Suprapubic skin (tissue), 4 donors: ENCODE measurements at places on chromosomes 12 and 14.

GRCh38 chr14:69996216-69996615 lies 117.0 kb downstream of the SMOC1 start:
- no peaks in the 10 kb centered on the region for H3K27me3 ChIP-seq
- no peaks in the 10 kb centered on the region for H3K36me3 ChIP-seq
- no peaks in the 10 kb centered on the region for H3K4me1 ChIP-seq
- DNase-seq, result no peak
- no peak overlapping the region for H3K27ac ChIP-seq

- H3K36me3 ChIP-seq, result no peaks in the 10 kb centered on the region
- no peaks in the 10 kb centered on the region for H3K4me1 ChIP-seq
- no peaks in the 10 kb centered on the region for H3K27me3 ChIP-seq
- DNase-seq, result no peak
Observed at GRCh38 chr12:48454667-48455066, 17.7 kb upstream of the ANP32D start.

DNA sequence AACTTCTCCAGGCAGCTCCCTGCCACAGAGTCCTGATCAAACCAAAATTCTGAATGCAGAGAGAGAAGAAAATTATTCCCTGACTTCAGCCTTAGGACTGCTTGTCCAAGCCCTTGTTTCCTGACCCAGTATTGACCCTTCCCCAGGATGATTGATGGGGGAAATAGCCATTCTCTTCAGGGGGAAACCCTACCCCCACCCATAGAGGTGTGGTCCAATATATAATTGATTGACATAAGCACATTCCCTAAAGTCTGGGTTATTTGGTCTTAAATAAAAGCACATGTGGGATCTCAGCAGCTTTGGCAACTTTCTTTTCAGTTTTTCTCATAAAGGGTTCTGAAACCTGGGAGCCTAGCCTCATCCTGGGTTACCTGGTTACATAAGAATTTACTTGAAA lies 201.2 kb upstream of the DDHD1 start:
- no peaks in the 10 kb centered on the region for H3K27me3 ChIP-seq
- H3K4me3 ChIP-seq, result no peak overlapping the region
- H3K4me1 ChIP-seq, result peaks cover 5% of the 10 kb centered on the region
- DNase-seq, result no peak

DNA sequence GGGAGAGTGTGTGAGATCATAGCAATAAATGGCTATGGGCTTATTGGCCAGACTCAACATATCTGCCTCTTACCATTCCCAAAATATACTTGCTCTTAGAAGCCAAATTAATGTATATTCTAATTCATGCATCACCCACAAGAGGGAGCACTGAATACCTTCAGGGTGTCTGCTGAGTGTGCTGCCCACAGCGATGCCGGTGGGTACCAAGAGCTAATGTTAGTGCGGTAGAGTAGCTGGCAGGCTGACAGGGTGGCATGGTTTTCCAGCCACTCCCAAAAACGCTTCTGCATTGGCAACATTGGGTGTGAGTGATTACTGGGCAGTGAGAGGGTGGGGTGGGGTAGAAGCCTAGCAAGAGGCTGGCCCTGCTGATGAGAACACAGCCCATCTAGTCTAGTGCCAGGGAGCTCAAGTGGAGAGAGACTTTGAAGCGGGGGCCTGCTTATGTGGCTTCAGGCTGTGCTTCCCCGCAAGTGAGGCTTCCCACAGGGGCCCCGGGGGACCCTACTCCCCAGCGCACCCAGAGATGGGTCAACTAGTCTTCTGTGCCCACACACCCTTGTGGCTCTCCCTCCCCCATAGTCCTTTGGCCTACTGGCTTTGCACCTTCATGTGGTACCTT lies 9.2 kb upstream of the PLEKHD1 start:
- H3K27ac ChIP-seq, result no peak overlapping the region
- no peak overlapping the region for H3K4me3 ChIP-seq
- no peaks in the 10 kb centered on the region for H3K27me3 ChIP-seq
- no peak for DNase-seq

- peaks cover 7% of the 10 kb centered on the region for H3K27me3 ChIP-seq
- no peaks in the 10 kb centered on the region for H3K36me3 ChIP-seq
- H3K4me1 ChIP-seq, result peaks cover 2% of the 10 kb centered on the region
Observed at GRCh38 chr14:97057238-97058073, 260.3 kb downstream of the VRK1 start.

DNA sequence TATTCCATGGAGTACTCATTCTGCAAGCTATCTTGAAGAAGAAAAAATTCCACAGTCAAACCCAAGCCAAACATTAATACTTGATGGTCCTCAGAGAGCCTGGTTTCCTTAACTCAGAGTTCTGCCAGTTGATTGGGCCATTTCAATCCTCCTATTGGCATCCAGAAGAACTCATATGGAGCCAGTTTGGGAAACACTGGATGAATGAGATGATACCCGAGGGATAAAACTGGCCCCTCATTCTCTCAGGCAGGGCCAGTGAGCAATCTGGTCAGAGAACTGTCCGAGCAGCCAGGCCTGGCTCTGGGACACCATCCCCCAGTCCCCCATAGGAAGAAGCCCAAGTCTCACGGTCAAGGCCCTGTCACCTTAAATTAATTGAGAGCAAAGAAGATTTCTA lies 48.8 kb downstream of the NUAK1 start:
- DNase-seq, result no peak
- no peaks in the 10 kb centered on the region for H3K27me3 ChIP-seq
- no peaks in the 10 kb centered on the region for H3K36me3 ChIP-seq
- no peak overlapping the region for H3K4me3 ChIP-seq

DNA sequence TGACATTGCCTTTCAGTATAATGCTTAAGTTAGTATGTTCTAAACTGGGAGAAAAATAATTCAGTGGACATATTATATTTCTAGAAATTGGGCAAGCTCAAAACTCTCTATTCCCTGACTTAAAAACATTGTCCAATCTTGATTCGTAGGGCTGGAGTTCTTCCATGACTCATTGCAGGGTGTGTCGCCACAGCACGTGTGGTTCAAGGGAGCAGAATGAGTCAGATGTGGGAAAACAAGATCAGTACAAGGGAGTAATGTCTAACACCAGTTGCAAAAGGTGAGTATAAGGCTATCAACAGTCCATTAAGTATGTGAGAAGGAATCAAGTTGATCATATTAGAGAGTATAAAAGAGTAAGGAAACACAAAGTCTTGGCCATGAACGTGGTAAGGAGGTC lies 887.0 kb downstream of the TMTC2 start:
- no peak for DNase-seq
- H3K4me1 ChIP-seq, result peaks cover 3% of the 10 kb centered on the region
- no peaks in the 10 kb centered on the region for H3K36me3 ChIP-seq
- H3K4me3 ChIP-seq, result no peak overlapping the region
- H3K27me3 ChIP-seq, result no peaks in the 10 kb centered on the region
- H3K27ac ChIP-seq, result no peak overlapping the region

DNA sequence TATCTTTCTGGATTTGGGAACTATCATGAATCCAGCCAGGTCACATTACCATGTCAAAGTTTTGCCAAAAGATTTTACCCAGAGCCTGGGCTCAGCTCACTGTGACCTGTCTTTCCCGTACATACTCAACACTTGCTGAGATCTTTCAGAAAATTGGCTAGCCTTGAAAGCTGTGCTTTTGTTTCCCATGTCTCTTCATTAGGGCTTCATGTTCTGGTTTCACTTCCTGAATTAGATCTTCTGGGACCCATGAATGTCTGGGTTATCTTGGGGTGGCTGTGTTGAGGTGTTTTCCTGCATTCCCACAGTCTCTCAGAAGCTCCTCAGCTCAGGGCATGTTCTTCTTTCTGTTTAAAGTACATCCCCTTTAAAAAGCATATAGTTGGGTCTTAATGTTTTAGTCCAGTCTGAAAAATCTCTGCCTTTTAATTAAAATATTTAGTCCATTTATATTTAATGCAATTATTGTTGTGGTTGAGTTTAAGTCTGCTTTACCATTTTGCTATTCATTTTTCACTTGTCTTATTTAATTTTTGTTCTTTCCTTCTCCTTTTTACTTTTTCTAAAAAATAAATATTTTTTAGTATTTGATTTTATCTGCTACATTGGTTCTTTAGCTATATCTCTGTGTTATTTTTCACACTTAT lies 242.7 kb downstream of the VRK1 start:
- H3K4me3 ChIP-seq, result no peak overlapping the region
- no peaks in the 10 kb centered on the region for H3K4me1 ChIP-seq
- H3K27me3 ChIP-seq, result peaks cover 4% of the 10 kb centered on the region
- H3K36me3 ChIP-seq, result no peaks in the 10 kb centered on the region
- no peak overlapping the region for H3K27ac ChIP-seq

- H3K27me3 ChIP-seq, result no peaks in the 10 kb centered on the region
- peaks cover 45% of the 10 kb centered on the region for H3K4me1 ChIP-seq
- no peak overlapping the region for H3K4me3 ChIP-seq
- H3K27ac ChIP-seq, result no peak overlapping the region
- DNase-seq, result no peak
Observed at GRCh38 chr14:68386950-68387779, 405.7 kb downstream of the ZFP36L1 start.

DNA sequence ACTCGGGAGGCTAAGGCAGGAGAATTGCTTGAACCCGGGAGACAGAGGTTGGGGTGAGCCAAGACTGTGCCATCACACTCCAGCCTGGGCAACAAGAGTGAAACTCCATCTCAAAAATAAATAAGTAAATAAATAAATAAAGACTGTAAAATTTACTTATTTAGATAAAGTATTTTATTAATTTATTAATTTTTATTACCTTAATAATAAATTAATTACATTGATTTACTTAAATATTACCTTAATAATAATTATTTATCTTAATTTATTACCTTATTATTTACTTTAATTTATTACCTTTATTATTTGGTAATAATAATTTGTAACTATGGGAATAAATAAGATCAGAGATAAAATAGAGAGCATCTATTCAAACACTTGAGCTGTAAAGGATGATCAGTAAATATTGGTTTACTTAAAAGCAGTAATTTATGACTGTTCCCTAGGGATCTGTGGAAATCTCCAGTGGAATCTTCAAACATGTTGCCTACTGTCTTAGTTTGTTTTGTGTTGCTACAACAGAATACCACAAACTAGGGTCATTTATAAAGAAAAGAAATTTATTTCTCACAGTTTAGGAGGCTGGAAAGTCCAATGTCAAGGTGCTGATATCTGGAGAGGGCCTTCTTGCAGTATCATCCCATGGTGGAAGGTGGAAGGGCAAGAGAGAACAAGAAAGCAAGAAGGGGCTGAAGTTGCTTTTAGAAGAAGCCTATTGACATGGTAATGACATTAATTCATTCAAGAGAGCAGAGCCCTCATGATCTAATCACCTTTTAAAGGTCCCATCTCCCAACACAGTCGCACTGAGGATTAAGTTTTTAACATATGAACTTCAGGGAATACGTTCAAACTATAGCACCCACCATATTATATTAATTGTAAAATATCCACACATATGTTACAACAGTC lies 37.1 kb downstream of the SOCS2 start:
- DNase-seq, result no peak
- no peak overlapping the region for H3K4me3 ChIP-seq
- no peak overlapping the region for H3K27ac ChIP-seq
- no peaks in the 10 kb centered on the region for H3K27me3 ChIP-seq
- H3K36me3 ChIP-seq, result no peaks in the 10 kb centered on the region

DNA sequence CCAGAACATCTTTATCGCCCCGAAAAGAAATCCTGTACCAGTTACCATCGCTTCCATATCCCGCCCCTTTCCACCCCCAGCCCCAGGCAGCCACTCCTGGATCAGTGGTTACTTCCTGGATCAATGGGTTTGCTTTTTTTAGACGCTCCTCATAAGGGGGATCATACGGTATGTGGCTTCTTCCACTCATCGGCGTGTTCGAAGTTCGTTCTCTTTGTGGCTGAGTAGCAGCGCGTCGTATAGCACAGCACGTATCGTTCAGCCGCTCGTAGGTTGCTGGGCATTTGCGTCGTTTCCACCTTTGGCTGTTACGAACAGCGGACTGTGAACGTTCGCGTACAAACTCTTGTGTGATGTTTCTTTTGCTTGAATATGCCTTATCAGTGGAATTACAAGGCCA lies 1.8 kb downstream of the NOC4L start:
- H3K4me1 ChIP-seq, result peaks cover 33% of the 10 kb centered on the region
- H3K4me3 ChIP-seq, result no peak overlapping the region
- peak; percentile 45 for DNase-seq
- no peak overlapping the region for H3K27ac ChIP-seq
- H3K36me3 ChIP-seq, result peaks cover 42% of the 10 kb centered on the region
- no peaks in the 10 kb centered on the region for H3K27me3 ChIP-seq

GRCh38 chr12:14185427-14186192 lies 179.9 kb upstream of the ATF7IP start:
- H3K4me1 ChIP-seq, result no peaks in the 10 kb centered on the region
- H3K27ac ChIP-seq, result no peak overlapping the region
- H3K4me3 ChIP-seq, result no peak overlapping the region
- no peak for DNase-seq

- H3K4me3 ChIP-seq, result no peak overlapping the region
- H3K4me1 ChIP-seq, result peaks cover 10% of the 10 kb centered on the region
- H3K36me3 ChIP-seq, result no peaks in the 10 kb centered on the region
- no peak for DNase-seq
- no peak overlapping the region for H3K27ac ChIP-seq
- peaks cover 3% of the 10 kb centered on the region for H3K27me3 ChIP-seq
Observed at GRCh38 chr14:94448071-94448808, 4.4 kb downstream of the SERPINA11 start.

GRCh38 chr12:29102741-29103140 lies 46.3 kb upstream of the FAR2 start:
- H3K27me3 ChIP-seq, result no peaks in the 10 kb centered on the region
- no peak for DNase-seq
- no peaks in the 10 kb centered on the region for H3K4me1 ChIP-seq

DNA sequence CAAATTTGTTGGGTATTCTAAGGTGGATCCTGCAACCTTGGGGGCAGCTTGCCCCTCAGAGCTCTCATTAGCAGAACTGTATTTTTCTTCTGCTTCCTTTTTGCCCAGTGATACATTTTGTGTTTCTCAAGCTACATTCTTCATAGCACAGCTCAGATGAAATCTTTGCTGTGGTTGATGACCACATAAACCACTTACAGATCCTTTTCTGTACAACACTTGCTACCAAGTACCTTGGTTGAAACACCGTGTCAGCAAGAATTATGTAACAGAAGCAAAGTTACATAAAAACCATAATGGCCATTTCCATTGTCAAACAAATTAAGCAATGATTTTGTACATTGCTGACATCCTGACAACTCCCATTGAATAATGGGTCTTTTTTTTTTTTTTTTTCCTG lies 9.7 kb upstream of the PLBD1 start:
- no peak for DNase-seq
- no peak overlapping the region for H3K27ac ChIP-seq
- no peaks in the 10 kb centered on the region for H3K4me1 ChIP-seq
- H3K36me3 ChIP-seq, result no peaks in the 10 kb centered on the region
- H3K27me3 ChIP-seq, result no peaks in the 10 kb centered on the region

DNA sequence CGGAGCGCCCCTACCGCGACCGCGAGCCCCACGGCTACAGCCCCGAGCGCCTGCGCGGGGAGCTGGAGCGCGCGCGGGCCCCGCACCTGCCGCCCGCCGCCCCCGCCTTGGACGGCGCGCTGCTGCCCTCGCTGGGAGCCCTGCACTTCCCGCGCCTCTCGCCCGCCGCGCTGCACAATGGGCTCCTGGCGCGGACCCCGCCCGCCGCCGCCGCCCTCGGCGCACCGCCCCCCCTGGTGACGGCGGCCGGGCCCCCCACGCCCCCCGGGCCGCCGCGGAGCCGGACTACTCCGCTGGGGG lies 27.0 kb downstream of the LRCOL1 start:
- no peaks in the 10 kb centered on the region for H3K27me3 ChIP-seq
- H3K4me1 ChIP-seq, result peaks cover 7% of the 10 kb centered on the region
- H3K27ac ChIP-seq, result no peak overlapping the region
- no peak overlapping the region for H3K4me3 ChIP-seq
- DNase-seq, result no peak

- no peak overlapping the region for H3K27ac ChIP-seq
- no peak for DNase-seq
- H3K27me3 ChIP-seq, result no peaks in the 10 kb centered on the region
- H3K36me3 ChIP-seq, result no peaks in the 10 kb centered on the region
- H3K4me1 ChIP-seq, result peaks cover 14% of the 10 kb centered on the region
Observed at GRCh38 chr14:52926953-52927352, 23.9 kb downstream of the FERMT2 start.
